Activated T-cell treated with anti-CD3 and anti-CD28 coated beads for 48 hours (primary cell): ENCODE measurements at places on chromosomes 1 and 21.

GRCh38 chr1:30743584-30744059 is 14.0 kb downstream of the LAPTM5 start:
- DNase-seq, result no peak

DNA sequence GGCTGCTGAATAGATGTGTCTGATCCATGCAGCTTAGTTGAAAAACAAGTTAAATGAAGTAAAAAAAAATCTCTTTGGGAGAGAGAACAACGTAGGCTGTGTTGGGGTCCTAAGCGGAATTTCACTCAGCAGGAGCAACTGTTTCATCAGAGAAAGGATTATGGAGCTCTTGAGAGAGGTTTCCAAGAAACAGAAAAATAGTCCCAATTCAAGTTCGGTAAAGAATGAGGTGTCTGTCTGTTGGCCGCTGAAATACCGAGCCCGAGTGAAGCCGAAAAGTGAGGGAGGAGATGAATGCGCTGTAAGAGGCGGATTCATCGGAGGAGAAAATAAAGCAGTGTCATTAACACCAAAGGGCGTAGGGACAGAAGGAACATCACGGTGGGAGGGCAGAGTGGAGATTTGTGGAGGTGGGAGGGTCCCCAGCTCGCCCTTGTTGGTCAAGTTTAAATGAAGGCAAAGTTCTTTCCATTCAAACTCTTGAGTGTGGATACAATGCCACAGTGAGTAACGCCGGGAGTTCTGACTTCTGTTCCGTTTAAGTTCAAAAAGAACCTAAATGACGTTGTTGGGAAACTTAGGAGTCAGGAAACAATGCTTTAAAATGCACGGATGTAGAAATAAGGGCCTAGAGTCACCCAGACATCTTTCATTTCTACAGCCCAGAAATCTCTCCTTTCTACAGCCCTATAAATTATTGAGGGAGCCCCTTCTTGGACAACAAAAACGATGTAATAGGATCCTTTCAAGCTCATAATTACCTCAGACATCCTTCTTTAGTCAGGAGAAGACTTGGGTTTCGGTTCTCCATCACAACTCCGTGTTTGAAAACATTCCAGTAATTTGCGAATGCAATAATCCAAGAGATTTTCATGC is 15.6 kb upstream of the SLC45A1 start:
- no peak for DNase-seq

DNA sequence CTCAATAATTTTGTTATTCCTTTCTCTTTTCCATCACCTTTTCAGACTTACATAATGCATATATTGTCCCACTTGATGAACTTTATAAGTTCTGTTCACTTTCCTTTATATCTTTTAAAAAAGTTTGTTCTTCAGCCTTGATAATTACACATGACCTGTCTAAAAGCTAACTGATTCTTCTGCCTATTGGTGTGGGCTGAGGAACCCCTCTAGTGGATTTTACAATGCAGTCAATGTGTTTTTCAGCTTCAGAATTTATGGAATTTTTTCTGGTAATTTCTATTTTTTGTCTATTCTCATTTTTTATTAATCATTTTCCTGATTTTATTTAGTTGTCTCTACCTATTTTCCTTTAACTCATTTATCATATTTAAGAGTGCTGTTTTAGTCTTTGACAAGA is 7.5 kb downstream of the MNDA start:
- no peak for DNase-seq

GRCh38 chr1:22845398-22845935 is 127.2 kb downstream of the LACTBL1 start:
- no peak for DNase-seq

DNA sequence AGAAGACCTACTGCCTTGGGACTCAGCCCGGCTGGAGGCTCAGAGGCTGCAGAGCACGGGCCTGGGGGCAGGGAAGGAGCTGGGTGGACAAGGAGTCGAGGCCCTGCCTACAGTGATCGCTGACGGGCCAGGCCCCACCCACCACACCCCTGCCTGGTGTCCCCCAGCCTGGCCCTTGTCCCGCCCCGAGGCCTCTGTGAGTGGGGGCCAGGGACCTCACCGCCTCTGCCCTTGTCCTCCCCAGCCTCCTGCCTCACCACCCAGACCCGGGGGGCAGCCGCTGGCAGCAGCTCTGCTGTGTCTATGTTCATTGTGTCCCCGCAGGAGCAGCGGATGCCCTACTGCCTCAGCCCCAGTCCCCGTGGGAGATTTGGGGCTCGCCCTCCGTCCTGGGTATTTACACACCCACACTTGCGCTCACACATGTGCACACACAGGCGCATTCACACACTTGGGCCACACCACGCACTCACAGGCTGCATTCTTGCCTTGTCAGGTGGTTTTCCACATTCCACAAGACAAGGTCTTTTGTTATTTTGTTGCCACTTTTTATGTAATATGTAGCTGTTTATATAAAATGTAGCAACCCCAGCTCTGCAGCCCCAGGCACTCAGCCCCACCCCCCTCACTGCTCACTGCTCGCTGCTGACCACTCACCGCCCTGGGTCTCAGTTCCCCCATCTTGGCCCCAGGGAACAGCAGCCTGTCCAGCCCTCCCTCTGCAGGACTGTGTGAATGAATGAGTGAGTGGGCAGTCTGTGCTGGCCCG is 7.3 kb downstream of the PFKL start:
- no peak for DNase-seq

DNA sequence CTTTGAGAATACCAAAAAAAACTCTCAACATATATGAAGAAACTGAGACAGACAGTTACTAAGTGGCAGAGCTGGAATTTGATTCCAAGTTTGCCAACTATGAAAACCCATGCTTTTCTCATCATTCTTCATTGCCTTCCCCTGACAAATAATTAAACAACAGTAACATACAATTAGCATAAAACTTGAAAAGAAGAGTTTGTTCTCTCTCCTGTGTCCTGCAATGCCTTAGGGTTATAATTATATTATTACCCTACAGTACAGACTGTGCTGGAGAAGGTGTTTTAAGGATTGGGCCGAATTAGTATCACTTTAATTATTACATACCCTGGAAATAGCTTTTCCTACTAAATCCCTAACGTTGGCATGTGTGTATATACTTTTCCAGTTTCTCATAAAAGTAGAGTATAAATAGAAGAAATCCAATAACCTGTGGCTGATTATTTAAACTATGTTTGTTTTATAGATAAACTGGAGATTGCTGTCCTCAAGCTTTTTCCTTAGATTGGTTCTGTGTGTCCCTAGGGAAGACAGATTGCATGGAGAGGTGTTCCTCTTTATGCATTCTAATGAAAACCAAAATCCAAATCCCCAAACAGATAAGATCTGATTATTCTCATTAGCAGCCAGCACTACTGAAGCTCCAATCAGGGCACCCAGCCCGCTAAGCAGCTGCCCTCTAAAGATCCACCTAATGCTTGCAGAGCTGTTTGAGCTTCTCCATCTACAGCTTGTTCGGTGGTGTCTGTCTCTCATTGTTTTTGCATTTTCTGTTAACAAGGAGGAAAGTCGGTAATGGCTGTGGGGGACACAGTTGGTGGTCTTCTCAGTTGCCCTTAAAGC is 156.3 kb downstream of the TM2D1 start:
- DNase-seq, result no peak

- DNase-seq, result no peak
Measured at GRCh38 chr1:207026104-207026534, 6.4 kb downstream of the C1orf116 start.

DNA sequence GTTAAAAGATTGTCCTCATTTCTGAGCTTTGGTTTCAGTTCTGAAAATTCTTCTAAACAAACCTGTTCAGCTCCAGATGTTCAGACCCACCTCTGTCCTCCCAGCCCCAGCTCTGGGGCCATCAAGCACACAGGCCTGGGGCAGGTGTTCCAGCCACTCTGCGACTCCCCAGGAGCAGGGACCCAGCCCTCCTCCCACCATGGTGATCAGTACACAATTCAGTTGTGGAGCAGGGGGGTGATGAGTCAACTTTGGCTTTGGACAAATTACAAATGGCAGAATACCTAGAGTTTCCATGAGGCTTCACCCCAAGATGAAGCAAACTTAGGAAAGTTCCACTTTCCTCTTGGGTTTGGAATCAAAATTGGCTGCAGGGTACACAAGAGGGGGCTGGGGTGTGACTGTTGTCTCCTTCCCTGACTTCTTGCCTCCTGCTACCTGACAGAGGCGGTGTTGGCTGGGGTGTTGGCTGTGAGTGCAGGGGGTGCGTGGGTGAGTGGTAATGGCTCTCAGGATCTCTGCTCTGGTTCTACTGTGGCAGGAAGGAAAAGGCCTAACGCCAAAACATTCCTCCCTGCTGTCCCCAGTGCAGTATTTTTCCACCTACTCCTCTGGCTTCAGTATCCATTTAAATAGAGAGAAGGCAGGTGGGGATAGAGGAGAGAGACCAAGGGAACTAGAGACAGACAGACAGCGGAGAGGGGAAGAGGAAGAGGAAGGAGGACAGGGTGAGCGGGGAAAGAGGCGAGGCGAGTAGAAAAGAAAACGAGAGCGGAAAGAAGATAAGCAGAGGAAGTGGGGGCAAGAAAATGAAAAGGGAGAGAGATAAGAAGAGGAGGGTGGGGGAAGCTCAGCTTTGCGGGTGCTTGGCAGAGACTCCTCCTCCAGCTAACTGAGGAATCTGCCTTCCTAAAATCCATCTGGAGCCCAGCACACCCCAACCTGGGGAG is 20.6 kb upstream of the LRRN2 start:
- no peak for DNase-seq

- DNase-seq, result no peak
Measured at GRCh38 chr1:219973213-219973612, 44.9 kb upstream of the SLC30A10 start.

GRCh38 chr1:190124068-190124467 is 353.6 kb downstream of the BRINP3 start:
- DNase-seq, result no peak

DNA sequence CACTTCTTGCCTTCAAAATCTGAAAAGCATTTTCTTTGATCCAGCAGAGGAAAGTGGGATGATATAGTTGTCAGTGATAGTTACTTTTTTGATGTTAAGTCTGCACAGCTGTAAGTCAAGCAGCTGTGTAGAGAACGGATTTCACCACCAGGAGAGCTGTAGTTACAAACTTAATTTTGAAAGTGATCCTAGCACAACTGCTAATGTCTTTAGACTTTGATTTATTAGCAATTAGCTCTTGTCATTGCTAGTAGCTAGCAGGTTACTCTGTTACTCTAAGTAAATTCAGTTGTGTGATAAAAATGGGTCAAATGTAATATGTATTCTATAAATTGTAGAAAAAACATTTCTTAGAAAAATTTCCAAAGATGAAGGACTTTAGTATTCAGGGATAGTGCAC is 46.0 kb downstream of the ALG6 start:
- DNase-seq, result no peak

- DNase-seq, result no peak
Measured at GRCh38 chr1:56123826-56124225, 455.5 kb downstream of the PLPP3 start.

DNA sequence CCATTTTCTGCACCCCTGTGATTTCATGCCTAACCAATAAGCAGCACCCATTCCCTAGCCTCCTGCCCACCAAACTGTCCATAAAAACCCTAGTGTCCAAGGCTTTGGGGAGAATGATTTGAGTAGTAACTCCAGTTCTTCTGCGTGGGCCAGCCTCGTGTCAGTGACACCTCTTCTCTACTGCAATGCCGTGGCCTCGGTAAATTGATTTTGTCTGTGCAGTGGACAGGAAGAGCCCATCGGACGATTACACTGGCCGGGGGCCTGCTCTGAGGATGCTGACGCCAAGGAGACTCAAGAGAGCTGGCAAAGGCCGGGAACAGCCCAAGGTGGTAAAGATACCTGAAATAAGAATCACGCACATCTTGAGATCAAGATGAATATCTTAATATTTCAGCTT is 29.3 kb downstream of the RSPH1 start:
- no peak for DNase-seq

- no peak for DNase-seq
Measured at GRCh38 chr1:154765970-154766369, 104.1 kb downstream of the KCNN3 start.

DNA sequence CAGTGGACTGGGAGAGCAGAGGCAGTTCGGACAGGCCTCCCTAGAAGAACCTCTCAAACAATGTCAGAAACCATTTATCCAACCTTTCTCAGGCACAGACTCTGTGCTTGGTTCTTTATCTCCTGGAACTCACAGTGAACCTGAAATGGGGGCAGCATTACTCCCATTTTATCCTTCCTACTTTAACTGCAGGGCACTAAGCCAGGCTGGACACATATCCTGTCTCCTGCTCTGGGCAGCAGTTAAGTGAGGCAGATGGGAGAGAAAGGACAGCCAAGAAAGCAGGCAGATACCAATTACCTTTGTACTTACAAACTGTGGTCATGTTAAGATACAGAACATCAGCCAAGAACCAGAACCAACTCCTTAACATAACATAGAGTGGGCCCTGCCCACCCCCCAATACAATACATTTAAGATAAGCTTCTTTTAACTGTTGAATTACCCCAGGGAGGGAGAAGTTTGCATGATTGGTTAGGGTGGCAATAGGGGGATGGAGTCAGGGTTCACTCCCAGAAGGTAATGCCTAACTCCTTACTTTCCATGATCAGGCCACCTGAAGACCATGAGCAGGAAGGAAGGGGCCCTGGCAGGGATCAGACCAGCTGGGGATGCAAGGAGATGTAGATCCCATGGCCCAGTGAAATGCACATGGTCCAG is 10.9 kb downstream of the KDF1 start:
- DNase-seq, result no peak

DNA sequence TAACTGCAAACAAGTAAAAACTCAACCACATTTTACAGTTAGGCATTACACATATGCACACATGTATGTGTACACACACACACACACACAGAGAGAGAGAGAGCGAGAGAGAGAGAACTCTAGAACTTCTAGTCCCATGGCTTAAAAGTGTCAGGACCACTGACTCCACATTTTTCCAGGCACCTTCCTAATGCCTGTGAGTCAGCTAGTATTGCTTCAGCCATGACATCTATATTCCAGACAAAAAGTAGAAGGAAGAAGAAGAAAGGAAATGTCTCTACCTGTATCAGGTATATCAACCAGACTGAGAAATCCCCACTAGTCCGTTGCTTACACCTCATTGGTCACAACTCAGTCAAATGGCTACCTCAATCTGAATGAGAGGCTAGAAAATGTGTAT is 31.9 kb upstream of the TACSTD2 start:
- DNase-seq, result no peak

DNA sequence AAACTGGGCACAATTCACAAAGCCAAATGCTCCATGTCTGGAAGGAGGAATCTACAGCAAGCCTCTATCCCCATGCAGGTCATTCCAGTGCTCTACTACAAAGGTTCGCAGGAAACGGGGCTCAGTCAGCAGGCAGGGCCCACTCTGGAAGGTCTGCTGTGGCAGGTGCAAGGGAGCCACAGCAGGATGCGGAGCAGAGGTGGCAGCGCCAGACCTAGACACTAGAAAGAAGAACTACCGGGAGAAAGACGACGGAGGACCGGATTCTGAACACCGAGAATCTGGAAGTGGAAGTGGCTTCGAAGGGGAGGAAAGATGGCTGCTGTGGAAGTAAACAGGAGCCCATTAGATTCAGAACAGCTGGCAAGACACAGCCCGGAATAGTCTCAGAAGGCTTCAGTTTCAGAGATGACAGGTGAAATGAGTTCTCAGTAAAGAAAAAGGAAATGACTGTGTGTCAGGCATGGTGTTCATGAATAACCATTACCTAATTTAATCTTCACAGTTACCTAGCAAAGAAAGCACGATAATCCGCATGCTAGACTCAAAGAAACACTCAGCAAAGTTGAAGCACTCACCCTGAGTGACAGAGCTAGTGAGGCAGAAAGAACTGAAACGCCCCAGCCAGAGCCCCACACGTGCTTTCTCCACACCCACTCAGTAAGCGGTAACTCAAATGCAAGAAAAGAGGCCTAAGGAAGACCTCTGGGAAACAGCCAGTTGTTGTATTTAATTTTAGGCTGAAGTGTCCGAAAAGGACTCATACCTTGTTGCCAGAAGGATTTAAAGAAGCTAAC is 21.4 kb downstream of the SETD4 start:
- DNase-seq, result no peak
